Gastroesophageal sphincter (tissue), 4 donors: ENCODE measurements at places on chromosomes 3 and 15. TPM values are rescaled to one million over a fixed set of nuclear protein-coding genes. Genes with fewer than 3 reads are reported as not detected.

The PRTG gene
- 1.4 TPM for total RNA-seq

The HRG gene
- total RNA-seq = not detected

The SAMD7 gene
- total RNA-seq = not detected

The CLDN11 gene
- total RNA-seq = 7.7 TPM

The STRC gene
- not detected for total RNA-seq

DNA sequence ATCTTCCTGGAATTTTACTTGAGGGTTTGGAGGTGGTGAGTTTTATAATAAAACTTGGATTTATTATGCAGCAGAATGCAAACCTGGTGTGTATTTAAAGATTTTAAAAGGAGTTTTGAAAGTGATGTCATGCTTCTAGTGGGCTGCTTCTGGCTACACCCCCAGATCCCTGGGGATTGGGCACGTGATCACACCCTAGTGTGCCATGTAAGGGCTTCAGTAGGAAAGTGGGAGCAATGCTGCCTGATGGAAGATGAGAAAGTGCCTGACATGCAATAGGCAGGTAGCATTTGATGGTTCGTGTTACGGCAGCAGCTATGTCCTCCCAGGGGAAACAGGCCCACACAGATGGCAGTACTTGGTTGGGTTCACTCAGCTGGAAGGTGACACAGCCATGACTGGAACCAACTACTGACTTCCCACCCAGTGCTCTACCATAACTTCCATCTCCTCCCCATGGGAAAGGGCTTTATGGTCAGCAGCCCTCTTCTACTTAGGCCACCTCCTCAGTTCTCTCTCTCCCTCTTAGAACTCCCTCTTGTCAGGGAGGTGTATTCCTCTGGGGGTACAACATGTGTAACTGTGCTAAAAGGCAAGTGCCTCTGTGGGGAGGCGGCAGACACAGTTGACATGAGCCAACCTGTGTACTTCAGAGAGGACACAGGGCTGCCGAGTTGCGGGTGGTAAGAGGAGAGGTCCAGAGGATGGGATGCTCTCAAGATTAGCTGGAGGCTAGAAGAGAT is 5.6 kb downstream of the ITPKA start:
- ATAC-seq = no peak

DNA sequence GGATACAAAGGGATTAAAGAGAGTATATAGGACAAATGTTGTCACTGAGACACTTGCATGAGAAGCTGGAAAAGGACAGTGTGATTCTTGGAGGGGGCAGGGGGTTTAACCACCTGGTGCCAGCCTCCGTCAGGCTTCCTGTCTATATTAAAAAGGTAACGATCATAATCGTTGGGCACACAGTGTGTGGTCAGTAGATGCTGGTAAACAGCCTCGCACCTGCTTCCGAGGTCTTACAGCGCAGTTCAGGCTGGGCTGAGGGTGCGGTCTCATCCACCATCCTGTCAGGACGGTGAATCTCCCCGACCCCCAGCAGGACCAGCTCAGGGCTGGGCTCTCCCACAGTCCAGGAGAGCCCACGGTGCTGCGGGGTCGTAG is 47.7 kb upstream of the SMAD6 start:
- no peak for ATAC-seq

GRCh38 chr15:40850576-40851112 is 6.8 kb downstream of the SPINT1 start:
- ATAC-seq = no peak

- ATAC-seq = no peak
Observed at GRCh38 chr3:1056744-1057143, 36.1 kb upstream of the CNTN6 start.

DNA sequence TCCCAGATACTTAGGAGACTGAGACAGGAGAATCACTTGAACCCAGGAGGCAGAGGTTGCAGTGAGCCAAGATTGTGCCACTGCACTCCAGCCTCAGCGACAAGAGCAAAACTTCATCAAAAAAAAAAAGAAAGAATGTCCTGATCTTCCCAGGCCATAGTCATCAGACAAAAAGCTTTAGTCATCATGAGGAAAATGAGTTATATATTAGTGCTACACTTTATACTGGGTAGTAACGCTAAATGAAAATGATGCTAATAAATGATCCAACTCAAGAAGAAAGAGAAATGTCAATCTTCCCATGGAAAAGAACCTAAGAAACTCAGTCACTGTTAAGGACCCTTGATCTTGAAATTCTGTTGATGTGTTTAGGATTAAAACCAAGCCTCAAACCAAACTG is 26.3 kb upstream of the TRIM59 start:
- no peak for ATAC-seq

GRCh38 chr3:15102256-15102655 is 3.3 kb upstream of the RBSN start:
- ATAC-seq = peak; percentile 86

DNA sequence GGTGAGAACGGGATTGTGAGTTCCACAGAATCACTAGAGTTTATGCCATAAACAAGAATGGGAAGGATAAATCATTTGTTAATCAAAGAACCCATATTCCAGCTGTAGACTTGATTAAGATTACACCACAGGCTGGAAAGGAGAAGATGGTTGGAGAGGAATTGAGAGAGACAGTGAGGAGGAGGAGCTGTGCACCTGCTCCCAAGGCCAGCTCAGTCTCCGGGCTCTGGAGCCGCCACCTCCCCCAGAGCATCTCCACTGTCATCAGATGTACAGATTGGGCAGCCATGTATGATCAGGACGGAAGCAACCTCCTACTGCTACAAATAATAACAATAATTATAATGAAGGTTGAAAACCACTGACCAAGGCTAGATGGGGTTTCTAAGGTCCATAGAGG is 170.0 kb downstream of the MINAR1 start:
- no peak for ATAC-seq

- no peak for ATAC-seq
Observed at GRCh38 chr3:172009803-172010202, 29.6 kb upstream of the FNDC3B start.

- ATAC-seq = no peak
Observed at GRCh38 chr15:55937040-55937439, 56.4 kb downstream of the NEDD4 start.

GRCh38 chr15:99962006-99962561 is 228.8 kb upstream of the LYSMD4 start:
- no peak for ATAC-seq

GRCh38 chr3:136838641-136839555 is 20.0 kb downstream of the SLC35G2 start:
- ATAC-seq = no peak

DNA sequence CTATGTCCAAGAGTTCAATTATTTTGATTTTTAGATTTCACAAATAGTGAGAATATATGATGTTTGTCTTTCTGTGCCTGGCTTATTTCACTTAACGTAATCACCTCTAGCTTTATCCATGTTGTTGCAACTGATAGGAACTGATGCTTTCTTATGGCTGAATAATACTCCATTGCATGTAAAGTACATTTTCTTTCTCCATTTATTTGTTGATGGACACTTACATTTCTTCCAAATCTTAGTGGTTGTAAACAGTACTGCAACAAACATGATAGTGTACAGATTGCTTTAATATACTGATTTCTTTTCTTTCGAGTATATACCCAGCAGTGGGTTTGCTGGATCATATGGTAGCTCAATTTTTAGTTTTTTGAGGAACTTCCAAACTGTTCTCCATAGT is 600.6 kb upstream of the SEMA6D start:
- no peak for ATAC-seq

DNA sequence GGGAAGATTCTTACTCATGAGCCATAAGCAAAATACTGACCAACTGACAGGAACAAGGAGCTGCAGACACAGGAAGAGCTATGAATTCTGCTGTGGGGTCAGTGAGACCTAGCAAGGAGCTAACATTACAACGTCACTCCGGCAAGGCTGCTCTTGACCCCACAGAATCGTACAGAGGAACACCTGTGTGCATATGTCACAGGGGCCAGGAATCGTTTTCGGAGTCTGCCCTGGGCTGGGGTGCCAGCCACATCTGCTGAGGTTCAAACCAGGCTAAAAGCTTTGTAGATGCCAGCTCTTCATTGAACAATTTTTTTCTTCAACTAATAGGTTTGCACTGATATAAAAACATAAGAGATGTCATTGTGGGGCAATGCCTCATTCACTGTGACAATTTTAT is 82.6 kb downstream of the LRRK1 start:
- ATAC-seq = no peak

DNA sequence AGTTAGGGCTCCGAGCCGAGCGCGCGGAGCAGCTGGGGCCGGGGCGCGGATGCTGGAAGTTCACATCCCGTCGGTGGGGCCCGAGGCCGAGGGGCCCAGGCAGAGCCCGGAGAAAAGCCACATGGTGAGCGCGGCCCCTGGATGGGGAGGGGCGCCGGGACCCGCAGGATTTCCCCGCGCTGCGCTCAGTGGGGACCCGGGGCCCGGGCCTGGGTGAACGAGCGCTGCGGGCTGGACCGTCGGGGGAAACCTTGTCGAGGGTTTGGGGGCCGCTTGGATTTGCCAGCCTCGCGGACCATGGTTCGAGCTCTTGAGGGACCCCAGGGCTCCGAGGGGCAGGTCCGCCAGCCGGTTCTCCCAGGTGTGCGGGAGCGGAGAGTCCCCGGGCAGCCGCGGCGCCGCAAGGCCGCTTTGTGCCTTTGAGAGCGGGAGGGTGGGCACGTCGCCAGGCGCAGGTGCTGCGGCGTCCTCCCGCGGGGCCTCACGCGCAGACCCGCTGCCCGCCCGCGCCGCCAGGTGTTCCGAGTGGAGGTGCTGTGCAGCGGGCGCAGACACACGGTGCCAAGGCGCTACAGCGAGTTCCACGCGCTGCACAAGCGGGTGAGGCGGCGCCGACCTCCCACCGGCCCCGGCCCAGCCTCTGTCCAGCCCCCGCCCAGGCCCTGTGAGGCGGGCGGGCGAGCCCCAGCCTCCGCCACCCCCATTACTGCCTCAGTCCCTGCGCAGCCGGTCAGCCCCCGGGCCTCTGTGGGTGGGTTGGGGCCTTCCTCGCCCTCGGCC is at the start of gene SNX22:
Gene SNX22, plus strand, starts transcription at position 5 of the 780 bp plus-strand sequence. Its CDS starts 45 bp downstream, at position 50.
- no peak for ATAC-seq

- no peak for ATAC-seq
Observed at GRCh38 chr15:33584797-33585196, 274.0 kb downstream of the RYR3 start.
